ENCODE measurements at places on chromosomes 3 and 15. TPM values are rescaled to one million over a fixed set of nuclear protein-coding genes. Genes with fewer than 3 reads are reported as not detected.

DNA sequence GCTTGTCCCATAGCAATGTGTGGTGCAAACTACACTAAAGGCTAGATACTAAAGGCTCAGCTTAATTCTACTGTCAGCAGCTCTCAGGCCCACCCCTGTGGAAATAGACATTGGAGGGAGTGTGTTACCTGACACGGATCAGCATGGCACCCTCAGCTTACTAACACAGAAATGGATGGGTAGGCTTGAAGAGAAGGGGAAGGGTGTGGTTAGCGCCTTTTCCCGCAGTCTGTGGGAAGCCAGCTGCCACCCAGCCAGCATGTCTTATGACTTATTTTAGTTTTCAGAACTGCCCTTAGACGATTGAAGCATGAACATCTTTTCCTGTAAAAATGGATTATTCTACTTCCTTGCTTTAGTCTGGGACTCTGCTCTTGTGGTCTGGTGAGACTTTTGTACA lies 25.8 kb upstream of the ADPGK start:
- no peaks in the 10 kb centered on the region for H3K4me1 ChIP-seq
- DNase-seq = no peak
- peaks cover 6% of the 10 kb centered on the region for H3K27me3 ChIP-seq
- no peak overlapping the region for H3K27ac ChIP-seq

- no peaks in the 10 kb centered on the region for H3K4me1 ChIP-seq
- H3K4me3 ChIP-seq = no peak overlapping the region
- no peaks in the 10 kb centered on the region for H3K36me3 ChIP-seq
- no peak overlapping the region for H3K27ac ChIP-seq
- no peak for DNase-seq
- peaks cover 72% of the 10 kb centered on the region for H3K27me3 ChIP-seq
Measured at GRCh38 chr15:70582143-70582945, 181.0 kb downstream of the UACA start.

Gene KLHL40
- polyA plus RNA-seq = not detected

Gene C3orf85
- not detected for polyA plus RNA-seq
